ENCODE measurements at places on chromosomes 3 and 15.

DNA sequence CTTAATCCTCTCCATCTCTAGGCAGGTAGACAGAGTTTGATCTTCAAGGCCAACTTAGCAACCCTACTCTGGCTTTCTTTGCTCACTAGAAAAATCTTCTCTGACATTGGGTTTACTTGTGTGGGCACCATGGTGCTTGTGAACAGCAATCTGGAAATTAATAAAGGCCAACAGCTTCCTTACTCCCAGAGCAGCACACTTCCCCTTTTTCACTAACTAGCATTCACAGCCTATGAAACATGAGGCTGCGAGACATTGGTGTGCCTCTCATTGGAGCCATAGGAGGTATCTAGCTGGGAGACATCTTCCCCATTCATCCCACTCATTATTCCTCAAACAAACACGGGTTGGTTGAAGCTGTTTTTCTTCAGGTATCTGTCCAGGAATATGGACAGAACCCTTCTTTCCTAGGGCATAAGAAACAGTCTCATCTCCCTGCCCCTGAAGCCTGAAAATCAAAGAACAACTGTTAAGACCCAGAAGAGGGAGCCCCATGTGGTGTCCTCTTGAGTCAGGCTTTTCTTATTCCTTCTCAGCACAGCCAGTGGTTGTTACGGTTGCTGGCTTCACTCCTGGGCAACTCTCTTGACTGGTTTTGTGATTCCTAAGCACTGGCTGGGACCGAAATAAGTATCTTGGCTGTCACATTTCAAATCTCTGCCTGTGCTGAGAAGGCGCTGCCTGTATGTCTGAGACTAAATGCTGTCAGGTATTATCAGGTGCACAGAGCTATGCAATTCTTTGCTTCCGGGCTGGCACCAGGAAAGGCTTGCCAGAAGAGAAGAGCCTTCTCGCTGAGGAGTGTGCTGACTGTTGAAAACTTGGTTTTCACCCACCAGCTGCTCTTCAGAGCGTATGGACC is 194.4 kb downstream of the FEZF2 start:
- no peak for DNase-seq

DNA sequence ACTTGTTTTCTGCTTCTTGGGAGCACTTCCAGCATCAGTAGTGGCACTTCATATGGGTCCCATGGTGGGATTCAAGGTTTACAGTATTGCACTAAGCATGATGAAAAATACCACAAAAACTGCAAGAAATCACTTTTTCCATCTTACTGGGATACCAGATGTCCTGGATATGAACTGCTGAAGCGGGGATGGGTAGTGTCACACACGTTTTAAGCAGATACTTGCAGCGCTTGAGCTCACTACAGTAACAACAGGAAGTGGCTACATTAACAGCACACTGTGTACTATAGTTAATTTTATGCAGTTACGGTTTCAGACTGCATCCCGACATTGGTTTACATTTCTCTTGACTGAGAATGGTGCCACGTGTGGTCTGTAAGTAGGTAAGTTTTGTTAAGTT is 3.5 kb upstream of the ISG20 start:
- no peak for DNase-seq

DNA sequence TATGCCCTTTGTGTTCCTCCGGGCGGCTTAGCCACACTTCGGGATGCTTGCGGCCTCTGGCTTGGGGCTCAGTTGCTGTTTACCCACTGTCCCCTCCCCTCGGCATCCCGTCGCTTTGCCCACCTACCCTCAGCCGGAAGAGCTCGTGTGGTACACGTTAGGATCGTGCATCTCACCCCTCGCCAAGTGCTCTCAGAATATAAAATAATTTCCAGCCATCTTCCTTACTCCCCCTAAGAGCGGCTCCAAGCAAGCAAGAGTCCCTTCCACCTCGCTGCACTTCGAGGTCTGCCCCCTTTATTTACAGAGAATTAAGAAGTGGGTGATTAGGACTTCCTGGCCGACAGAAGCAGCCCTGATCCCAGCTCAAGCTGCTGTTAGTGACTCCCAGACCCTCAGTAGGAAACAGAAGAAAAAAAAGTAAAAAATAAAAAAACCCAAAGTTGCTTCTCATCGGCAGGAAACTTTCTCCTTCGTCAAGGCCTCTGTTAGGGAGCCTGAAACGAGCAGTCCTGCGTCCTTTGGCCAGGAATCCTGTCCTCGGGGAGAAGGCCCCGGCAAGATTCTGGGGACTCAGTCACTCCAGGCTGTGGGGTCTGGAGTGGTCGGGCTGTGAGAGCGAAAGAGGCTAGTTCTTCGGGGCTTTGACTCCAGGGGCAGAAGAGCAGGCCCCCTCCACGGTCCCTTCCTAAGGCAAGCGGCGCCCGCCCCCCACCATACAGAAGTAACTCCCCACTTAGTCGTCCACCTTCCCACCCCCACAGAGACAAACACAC is 3.0 kb downstream of the MEIS2 start:
- no peak for DNase-seq

- no peak for DNase-seq
Measured at GRCh38 chr3:71964170-71964569, 179.2 kb upstream of the PROK2 start.

- no peak for DNase-seq
Measured at GRCh38 chr15:66894986-66895780, 170.2 kb upstream of the SMAD3 start.

GRCh38 chr15:53434174-53434678 is 325.2 kb downstream of the WDR72 start:
- no peak for DNase-seq

DNA sequence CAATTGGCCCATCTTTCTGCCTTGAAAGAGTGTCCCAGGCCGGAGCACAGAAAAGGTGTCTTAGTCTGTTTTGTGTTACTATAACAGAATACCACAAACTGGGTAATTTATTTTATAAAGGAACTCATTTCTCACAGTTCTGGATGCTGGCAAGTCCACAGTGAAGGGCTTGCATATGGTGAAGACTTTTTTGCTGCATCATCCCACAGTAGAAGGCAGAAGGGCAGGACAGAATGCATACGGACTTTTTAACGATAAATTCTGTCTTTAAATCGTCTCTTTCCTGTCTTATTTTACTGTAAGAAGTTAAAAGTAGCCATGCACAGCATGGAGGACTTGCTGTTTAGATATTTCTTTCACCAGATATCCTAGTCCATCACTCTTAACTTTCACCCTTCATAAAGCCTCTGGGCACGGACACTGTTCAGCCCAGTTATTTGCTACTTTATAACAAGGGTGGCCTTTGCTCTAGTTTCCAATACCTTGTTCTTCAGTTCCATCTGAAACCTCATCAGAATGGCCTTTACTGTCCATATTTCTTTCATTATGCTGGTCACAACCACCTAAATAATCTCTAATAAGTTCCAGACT is 10.3 kb upstream of the EIF1B start:
- DNase-seq, result no peak

- no peak for DNase-seq
Measured at GRCh38 chr3:64176461-64176996, 48.7 kb downstream of the PRICKLE2 start.

DNA sequence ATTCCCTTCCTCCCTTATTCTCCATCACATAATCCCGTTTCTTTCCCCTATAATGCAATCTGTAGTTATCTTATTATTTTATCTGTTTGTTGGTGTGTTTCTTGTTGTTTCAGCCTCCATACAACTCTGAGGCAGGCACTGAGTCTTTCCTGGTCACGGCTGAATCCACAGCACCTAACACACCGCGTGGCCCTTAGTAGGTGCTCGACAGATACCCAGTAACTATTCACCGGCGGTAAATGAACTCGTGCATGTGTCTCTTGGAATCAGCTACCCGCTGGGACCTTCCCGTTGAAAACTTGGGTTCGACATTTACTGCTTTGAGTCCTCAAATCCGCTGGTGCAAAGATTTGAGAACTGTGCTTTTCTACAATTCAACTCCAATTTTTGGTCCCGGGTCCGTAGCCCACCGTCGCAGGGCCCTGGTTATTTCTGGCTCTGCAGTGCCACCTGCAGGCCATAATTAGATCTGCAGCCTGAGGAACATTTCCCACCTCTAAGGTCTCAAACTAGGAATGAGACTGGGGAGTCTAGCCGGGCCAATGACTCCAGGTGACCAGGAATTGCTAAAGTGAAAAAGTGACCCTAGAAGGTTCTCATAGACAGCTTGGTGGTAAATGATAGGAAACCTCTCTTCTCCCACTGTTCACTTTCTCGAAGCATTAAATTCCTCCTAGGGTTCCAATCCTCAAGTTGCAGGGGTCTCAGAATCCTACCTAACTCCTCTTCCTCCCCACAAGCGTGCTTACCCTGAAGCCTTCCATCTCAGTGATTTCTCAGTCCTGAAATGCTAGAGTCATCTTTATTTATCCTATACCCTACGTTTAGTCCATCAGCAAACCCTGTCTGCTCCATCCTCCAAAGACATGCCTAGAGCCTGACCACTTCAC is 40.0 kb upstream of the TRH start:
- DNase-seq, result no peak

GRCh38 chr3:169790687-169791429 is 17.7 kb downstream of the MYNN start:
- DNase-seq, result no peak

DNA sequence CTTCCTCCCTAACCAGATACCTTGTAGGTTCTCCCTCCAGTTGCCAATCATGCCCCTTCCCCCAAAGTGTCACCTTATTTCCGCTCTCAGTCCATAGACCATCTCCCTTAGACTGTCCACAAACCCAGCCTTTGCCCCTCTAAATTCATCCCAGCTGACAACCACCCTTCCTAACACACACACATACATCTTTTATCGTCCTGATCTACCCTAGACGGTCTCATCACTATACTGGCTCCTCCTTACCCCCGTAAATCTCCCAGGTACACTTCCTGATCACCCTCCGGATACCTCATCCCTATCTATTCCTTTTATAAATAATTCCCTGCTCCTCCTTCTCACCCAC is 828 bp downstream of the THOC7 start:
- no peak for DNase-seq

GRCh38 chr15:62325597-62325996 is 160.5 kb upstream of the C2CD4B start:
- no peak for DNase-seq

GRCh38 chr3:17372362-17373210 is 369.8 kb downstream of the TBC1D5 start:
- DNase-seq, result no peak

DNA sequence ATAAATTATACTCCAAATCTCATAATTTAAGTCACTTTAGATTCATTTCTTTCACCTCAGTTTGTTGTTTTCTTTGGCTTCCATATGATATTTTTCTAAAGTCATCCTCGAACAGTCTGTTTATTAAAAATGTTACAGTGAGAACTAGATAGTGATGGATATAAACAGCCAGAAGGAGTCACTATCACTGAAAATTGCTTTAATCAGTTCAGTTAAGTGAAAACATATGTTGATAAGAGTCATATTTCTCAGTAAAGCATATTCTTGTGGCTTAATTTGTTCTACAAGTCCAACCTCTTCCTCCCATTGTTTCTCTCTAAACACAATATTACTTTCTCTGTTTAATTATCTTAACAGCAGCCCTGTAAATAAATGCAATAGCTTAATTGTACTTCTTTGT is 427.5 kb upstream of the ALCAM start:
- no peak for DNase-seq

- DNase-seq, result peak; percentile 5
Measured at GRCh38 chr3:147298511-147298982, 107.8 kb downstream of the ZIC4 start.

- DNase-seq, result no peak
Measured at GRCh38 chr3:149296972-149297371, 36.5 kb downstream of the TM4SF18 start.

DNA sequence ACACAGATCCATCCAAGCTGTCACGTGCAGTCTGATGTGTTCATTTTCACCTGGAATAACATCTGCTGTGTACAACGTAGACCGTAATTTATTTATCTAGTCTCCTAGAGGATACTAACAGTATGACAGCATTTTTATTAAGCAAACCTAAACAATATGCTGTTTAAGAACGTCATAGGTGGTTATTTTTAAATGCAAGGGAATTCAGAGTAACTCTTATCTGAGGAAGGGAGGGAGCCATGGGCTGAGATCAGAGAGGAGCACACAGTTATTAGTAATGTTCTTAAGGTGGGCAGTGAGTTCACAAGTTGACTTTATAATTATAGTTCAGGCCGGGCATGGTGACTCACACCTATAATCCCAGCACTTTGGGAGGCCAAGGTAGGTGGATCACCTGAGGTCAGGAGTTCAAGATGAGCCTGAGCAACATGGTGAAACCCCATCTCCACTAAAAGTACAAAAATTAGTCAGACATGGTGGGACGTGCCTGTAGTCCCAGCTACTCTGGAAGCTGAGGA is 193.6 kb downstream of the UACA start:
- no peak for DNase-seq

DNA sequence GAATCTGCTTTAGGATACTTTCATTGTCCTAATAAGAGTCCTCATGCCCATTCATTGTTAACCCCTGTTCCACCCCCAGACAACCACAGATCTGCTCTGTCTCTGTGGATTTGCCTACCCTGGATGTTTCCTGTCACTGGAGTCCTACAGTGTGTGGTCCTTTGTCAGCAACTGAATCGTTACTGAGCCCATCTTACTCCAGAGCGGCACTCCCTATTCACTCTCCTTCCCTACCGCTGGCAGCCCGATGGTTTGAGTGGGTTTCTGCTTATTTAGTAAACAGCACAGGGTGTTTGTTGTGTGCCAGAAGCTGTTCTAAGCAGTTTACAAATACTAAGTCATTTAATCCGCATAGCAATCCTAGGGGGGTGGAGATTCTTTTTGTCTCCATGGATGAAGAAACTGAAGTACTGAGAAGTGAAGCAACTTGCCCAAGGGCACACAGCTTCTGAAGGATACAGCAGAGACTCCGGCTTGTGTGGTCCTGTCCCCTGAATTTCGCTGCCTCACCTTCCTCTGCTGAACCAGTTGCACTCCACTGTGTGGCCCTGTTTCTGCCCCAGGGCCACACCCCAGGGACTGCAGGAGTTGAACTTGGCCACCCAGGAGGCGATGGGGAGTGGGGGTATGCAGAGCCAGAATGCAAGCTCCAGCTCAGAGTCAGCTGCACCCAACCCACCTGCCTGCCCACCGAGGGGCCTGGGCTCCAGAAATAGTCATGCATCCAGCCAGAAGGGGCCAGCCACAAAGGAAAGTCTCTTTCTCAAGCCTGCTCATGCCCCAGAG is 56.5 kb upstream of the SLC6A1 start:
- DNase-seq, result no peak

GRCh38 chr3:188473591-188474288 is 319.8 kb downstream of the LPP start:
- no peak for DNase-seq

DNA sequence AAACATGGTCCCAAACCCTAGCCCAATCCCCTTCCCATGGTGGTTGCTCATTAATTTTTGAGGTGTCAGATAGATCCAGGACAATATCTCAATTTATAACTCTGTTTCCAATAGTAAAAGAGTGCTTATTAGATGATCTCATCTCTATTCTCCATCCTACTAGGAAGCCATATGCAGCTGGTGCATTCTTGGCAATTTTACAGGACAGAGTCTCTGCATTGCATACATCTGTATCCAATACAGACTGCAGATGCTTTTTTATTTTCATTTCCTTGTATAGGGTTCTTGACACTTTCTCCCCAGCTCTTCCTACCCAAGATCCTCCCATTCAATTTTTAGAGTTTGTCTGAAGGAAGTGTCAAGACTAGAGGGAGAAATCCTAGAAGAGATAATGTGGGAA is 194.8 kb upstream of the DPH6 start:
- DNase-seq, result no peak

GRCh38 chr3:66561367-66561766 is 60.5 kb upstream of the LRIG1 start:
- DNase-seq, result no peak

GRCh38 chr3:157166115-157166514 is 6.2 kb upstream of the CCNL1 start:
- DNase-seq, result no peak

Data from left kidney (tissue), 8 donors.